ENCODE measurements at places on chromosomes 5 and 9. TPM values are rescaled to one million over a fixed set of nuclear protein-coding genes. Genes with fewer than 3 reads are reported as not detected.

DNA sequence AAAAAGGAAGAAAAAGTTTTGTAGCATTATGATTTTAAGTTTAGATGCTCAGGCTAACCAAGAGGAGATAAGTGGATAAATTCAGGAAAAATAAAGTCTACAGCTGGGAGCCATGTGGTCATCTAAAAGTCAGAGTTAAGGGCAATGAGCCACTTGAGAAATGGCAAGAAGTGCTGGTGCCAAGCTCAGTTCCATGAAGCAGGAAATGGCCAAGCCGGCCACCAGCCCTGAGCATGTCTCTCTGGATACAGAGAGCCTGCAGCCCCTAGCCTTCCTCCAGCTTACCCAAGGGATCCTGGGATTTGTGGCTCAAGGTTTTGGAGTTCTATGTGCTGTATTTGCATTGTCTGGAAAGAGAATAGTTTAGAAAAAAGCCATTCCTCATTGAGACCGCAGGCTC, 12.2 kb upstream of the S1PR3 start:
- DNase-seq: no peak

GRCh38 chr9:114321759-114322158, 1.1 kb upstream of the ORM1 start:
- no peak for DNase-seq

DNA sequence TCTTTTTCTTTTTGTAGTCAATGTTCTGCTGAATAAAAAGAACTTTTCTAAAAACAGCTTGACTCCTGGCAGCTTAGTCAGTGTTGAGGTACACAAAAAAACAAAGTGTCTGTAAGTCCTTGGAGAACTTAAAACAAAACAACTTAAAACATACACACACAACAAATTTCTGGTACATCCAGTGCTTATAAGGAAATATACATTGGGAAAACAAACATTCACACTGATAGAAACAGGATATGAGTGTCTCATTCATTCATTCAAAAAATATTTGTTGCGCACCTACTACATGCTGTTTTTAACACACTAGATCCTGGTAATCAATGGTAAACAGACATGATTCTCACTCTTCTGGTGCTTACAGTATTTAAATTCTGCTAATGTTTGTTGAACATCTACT, 27.4 kb upstream of the MEGF9 start:
- no peak for DNase-seq

DNA sequence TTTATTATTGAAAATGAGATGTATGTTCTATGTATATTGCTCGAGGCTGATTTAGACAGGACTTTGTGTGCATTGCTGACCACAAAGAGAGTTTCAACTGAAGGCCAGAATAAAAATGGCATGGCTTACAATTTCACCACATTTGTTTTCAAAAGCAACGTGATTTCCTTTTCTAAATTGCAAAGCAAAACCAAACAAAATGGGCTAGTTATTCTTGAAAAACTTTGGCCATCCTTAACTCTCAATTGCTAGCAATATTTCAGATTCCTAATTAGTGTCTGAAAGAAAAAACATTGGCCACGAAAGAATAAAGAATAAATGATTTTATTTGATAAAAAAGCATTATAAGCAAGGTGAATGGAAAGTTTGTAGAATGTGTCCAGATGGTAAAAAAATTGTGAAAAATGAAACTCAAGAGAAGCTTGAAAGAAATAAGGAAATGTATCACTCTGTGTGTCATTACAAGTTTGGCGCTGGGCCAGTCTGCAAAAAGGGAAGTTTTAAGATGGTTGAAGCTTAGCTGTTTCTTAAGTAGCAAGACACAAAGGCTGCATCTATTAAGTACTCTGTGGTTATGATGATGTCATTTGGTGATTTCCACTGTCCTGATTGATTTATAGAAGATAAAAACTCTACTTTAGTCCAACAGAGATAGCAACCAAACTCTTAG, 89.2 kb upstream of the PRLR start:
- DNase-seq: peak; percentile 64

PCA3 gene
- total RNA-seq: not detected

- DNase-seq: peak; percentile 94
Observed at GRCh38 chr5:177366528-177367322, 9.0 kb downstream of the RGS14 start.

DNA sequence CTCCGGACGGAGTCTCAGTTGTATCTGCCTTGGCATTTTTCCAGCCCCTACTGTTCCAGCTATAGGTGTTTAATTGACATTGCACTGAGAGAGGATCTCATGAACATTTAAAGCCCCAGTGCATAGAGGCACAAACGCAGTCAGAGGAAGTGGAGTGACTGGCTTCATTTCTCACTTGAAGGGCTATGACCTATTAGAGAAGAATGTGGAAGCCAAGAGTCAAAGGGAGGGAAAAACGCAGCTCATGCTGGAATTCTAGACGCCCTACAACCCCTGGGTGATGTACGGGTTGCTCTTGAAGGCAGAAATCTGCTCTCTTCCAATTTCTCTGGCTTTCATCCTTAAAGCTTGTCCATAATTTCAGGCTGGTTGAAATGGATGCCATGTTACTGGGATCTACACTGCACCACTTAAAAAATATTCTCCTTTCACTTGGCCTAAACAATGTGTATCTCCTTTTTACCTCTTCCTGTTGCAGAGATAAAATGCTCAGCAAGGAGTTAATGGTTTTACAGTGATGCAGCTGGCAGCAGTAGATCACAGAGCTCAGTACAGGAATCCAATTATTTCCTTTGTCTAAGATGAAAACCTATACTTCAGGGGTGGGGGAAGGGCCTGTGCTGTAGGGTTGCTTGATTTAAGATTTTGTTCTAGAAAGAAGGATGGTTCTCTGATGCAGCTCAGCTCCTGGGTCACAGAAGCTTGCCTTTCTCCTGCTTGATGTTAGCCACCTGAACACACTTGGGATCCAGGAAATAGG, 61.8 kb upstream of the MAMDC2 start:
- no peak for DNase-seq

GRCh38 chr5:111277061-111277460, 52.9 kb downstream of the CAMK4 start:
- no peak for DNase-seq

- DNase-seq: no peak
Observed at GRCh38 chr5:102596951-102597350, 98.2 kb upstream of the SLCO6A1 start.

DNA sequence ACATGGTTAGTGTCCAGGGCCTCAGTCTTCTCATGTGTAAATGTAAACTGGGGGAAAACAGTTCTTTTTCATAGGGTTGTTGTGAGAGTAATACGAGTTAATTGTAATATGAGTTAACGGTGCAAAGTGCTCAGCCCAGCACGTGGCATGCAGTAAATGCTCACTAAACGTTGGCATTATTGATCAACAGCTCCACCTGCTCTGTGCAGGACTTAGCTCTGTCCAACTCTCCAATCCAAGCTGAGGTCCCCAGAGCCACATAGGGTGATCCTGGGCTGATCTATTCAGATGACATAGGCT, 28.3 kb downstream of the SPOCK1 start:
- DNase-seq: no peak

PRRX2 gene
- 0.27 TPM for total RNA-seq
